ENCODE measurements at places on chromosomes 7 and 10. TPM values are rescaled to one million over a fixed set of nuclear protein-coding genes. Genes with fewer than 3 reads are reported as not detected.

DNA sequence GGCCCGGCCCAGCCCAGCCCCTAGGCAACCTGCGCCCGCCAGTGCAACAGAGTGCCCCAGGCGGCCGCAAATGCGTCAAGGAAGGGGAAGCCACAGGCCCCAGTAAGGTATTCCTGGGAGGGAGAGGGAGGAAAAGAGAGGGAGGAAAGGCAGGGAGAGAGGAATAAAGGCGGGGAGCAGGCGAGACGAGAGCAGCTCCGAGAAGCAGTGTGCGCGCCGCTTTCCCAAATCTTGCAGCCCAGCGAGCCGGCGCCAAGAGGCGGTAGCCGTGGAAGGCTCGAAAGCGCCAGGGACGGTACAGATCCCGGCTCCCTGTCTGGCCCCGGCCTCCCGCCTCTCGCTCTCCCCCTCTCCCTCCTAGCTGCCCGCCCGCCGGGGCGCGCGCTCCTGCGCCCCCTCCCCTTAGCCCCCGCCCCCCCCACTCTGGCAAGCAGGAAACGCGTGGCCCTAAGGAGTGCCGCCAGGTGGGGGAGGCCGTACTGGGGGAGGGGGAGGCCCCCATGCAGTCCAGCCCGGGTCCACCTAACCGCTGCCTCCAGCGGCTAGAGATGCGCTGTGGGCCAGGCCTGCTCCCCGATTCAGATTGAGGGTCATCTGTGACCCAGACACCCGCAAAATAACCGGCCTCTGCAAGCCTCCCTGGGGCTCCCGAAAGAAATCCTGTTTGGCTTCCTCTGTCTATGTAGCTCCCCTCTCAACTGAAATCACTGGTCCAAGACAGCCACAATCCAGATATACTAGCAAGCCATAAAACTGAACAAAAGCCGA lies 4.3 kb downstream of the HOXA10 start:
- peak; percentile 69 for DNase-seq

DNA sequence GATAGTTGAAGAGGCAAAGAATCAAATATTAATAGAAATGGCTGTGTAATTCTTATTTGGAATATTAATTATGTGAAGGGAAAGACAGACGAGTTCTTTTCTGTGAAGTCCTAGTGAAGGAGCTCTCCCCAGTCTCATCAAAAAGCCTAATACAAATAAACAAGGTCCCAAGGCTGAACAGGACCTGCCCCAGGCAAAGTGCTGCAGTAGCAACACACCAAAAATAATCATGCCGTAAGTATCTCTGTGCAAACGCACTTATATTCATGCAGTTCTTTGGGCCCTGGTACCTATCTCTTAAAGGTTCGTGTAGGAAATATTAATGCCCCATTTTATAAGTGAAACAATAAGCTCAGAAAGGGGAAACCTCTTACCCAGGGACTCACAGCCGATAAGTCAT lies 12.2 kb upstream of the CHST15 start:
- no peak for DNase-seq

GRCh38 chr10:133104068-133104962 lies 16.6 kb downstream of the ADGRA1 start:
- no peak for DNase-seq

DNA sequence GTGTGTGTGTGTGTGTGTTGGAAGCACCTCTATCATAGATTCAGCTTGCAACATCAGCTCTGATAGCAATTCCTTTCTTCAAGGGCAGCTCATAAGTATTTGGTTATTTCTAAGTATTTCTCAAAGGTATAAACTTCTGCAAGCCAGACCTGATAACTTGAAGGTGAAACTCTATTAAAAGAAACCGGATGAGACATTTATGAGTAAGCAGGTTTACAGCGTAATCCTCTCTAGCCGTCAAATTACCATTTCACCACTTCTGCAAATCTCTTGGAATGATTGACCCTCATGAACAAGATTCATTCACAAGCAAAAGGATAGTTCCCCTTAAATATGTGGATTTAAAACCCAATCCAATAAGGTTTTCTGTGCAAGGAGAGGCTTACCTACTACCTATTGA lies 23.1 kb downstream of the PDE1C start:
- no peak for DNase-seq

DNA sequence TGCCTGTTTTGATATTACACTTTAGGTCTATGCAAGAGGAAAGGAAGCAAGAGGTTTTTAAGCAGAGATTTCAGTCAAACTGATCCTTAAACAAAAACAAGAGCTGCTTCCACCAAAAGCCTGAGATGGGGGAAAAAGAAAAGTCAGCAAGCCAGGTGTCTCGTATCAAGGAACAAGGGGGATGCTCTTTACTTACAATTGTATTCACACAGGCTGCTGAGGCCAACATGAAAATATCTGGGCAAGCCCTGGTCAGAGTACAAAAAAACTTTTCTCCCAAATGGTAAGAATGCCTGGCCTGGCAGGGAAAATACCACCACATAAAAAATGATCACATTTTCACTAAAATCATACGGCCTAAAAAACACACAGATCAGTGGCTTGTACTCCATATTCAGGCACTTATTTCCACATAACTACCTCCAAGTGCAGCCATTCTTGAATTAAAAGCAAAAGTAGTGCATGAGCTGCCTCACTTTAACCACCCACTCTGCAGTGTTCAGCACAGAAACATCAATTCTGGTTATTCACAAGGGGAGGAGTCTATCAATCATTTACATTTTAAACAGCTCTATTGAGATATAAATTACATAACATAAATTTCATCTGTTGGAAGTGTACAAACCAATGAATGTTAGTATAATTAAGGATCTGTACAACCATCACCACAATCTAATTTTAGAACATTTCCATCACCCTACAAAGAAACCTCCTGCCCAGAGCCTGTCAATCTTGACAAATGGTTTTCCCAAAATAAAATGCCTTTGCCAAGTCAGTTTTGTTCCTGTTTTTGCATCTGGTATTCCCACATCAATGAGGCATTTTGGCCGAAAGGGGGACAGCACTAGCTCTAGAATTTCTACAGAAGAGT lies 70.2 kb downstream of the GRB10 start:
- no peak for DNase-seq

- DNase-seq = no peak
Observed at GRCh38 chr7:34139086-34139485, 233.7 kb downstream of the BMPER start.

DNA sequence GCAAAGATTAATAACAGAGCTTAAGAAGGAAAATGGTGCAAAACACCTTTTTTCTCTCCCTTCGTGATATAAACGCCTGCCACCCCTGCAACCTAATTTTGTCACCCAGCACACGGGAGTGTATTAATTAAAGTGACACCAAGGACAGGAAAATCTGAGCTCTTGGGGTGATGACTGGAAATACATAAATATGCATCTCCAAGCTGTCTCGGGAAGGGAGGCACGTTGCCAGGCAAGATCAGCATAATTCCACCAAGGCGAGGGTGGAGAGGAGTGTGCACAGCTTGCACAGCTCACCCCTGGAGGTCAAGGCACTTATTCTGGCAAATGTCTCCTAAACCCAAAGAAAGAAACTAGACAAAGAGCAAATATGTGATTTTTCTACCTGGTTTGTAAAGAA lies 700.9 kb downstream of the GRID1 start:
- DNase-seq = no peak

- no peak for DNase-seq
Observed at GRCh38 chr10:78742730-78743615, 325.8 kb upstream of the ZMIZ1 start.

DNA sequence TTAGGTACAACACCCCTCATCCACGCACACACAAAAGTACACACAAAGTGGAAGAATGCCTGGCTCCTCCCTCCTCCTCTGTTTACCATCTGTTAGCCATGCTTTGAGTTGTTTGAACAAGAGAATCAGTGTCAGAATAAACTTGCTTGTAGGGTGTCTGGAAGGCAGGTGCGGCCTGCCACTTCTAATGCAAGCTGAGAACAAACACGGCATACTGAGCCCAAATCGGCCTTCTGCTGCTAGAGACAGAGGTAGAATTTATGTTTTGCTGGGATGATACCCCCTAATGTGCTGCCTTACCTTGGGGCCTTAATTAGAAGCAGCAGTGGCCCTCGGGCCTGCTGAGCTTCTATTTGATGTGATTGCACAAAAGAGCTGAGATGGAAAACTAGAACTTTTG lies 24.9 kb upstream of the FAM180A start:
- DNase-seq = no peak

GRCh38 chr10:116002735-116003134 lies 270.3 kb downstream of the GFRA1 start:
- DNase-seq = no peak

DNA sequence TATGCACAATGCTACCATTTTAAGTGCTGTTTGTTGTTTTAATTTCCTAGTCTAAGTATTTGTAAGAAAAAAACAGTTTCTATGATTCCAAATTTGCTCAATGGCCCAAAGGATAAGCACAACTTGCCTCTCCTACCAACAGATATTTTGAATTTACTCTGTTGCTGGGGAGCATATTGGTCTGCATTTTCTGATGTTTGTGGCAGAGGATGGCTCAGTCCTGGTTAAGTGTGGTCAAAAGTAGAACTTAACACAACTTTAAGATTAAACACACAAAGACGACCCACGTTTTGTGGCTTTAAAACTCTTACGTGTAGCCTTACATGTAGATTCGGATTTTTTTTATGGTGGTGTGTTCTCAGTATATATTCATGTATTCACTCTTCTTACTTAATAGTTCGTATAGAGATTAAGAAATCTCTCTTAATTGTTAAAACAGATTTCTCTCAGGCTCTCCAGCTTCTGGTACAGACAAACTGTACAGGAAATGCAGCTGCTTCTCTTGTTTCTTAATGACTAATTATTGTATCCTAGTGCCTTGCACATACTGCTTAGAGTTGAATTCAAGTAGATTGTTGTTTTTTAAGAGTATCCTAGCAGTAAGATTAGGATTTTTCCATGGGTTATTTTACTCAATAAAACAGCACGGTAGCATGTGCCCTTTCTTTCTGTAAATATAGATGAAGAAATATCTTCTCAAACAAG lies 86.2 kb downstream of the GPR85 start:
- no peak for DNase-seq

- DNase-seq = no peak
Observed at GRCh38 chr10:112461029-112461887, 14.2 kb downstream of the VTI1A start.

DNA sequence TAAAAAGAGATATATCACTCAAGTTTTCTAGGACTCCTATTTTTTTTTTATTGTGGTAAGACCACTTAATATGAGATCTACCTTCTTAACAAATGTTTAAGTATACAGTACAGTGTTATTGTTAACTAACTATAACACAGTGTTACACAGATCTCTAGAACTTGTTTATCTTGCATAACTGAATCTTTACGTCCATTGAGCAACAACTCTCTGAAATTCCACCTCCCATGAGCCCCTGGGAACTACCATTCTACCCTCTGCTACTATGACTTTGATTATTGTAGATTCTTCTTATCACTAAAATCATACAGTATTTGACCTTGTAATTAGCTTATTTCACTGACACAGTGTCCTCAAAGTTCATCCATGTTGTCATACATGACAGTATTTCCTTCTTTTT lies 22.5 kb upstream of the REEP3 start:
- DNase-seq = no peak

DNA sequence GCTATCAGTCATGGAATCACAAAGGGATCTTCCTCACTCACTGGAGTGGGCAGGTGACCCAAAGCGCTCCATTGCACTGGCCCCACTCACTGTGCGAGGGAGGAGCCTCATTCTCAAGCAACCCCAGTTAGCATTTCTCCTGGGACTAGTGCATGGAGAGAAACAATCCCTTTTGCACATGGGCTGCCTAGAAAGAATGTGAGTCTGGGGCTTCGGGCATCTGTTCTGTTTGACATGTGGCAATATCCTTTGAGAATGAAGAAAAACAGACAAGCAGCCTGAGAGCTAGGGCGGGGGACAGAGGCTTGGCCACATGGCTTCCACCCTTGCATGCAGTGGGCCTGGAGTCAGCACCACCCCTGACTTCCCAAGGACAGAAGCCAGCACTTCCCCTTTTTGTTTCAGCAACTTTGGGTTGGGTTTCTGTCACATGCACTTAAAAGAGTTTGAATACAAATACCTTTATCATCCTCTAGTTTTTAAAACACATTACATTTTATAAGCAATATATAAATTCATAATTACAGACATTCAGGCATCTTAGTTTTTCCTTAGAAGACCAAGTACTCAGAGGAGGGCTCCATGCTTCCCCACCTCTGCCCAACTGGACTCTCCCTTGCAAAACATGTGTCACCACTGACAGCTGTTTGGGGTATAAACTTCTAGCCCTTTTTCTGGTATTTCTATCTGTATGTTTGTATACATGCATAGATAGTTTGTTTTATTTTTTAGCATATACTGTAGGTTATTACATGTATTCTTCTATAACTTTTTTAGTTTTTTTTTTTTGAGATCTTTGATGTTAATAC lies 73.8 kb downstream of the RBM20 start:
- DNase-seq = no peak

Gene MRLN
- total RNA-seq = not detected

Gene TACR2
- not detected for total RNA-seq

Gene EBLN1
- total RNA-seq = not detected

Gene PTPN20
- total RNA-seq = 1.4 TPM

Gene PRPF18
- total RNA-seq = 25.3 TPM

Gene LIPM
- not detected for total RNA-seq

Gene C7orf33
- total RNA-seq = not detected

Gene SCIN
- 0.51 TPM for total RNA-seq

Gene EMX2
- not detected for total RNA-seq

Gene NEURL1
- 2.2 TPM for total RNA-seq

Gene ASZ1
- total RNA-seq = not detected

Gene GPR37
- total RNA-seq = 2.2 TPM

Gene ADCY1
- total RNA-seq = 0.87 TPM
